Spinal cord (tissue), 10 donors: ENCODE measurements at places on chromosomes 5 and 9.

DNA sequence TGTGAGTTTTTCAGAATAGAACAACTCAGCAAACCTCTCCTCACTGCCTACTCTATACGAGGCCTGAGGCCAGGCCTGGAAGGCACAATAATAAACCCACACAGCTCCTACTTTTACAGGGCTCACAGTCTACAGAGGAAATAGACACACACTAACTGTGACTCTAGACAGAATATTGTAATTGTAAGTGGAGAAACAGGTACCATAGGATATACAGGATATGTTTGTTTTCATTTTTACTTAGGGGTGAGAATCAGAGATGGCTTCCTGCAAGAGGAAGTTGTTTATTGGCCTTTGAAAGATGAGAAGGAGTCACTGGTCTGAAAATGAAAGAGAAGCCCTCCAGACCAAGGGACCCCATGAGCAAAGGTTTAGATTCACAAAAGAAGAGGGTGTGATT lies 35.8 kb upstream of the TGFBR1 start:
- no peak for DNase-seq

- DNase-seq = no peak
Measured at GRCh38 chr5:132528021-132528420, 15.3 kb downstream of the IL5 start.

- no peak for DNase-seq
Measured at GRCh38 chr9:87682618-87683017, 43.3 kb upstream of the CTSL start.

GRCh38 chr9:114496011-114496410 lies 9.3 kb downstream of the WHRN start:
- DNase-seq = no peak

DNA sequence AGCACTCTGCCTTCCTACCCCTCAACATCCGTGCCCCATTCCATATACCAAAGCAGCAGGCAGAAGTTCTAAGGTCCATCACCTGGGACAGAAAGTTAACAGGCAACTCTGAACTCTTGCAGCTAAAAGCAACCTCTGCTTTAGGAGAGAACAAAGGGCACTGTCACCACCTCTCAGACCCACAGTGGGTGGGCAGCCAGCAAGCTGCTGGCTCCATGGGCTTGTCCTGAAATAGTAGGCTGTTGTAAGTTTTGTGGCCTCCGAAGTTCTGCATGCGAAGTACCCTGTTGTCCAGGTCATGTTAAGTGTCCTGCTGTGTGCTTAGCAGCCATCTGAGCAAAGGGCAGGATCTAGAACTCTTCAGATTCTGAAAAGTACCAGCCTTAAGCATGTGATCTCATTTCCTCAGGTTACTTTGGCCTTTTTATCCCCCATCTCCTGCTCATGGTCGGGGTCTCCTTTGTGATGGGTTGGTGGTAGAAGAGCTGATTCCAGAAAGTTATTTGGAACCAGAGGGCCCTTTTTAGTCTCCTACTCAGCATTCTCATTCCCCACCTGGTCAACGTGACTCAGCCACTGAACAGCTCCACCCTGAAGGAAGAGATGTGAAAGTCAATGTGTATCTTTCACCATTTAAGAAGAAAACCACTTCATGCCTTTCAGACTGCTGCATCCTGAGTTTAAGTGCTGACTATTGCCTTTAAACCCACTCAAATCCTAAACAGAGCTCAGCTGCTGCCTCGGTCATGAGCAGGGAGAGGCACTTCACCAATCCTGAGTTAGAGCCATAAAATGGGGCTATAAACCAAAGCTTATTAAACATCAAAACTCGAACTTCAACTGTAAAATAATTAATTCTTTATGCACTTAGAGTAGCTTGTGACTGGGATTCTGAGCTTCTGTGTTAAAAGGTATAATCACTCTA lies 121.4 kb downstream of the DPYSL3 start:
- DNase-seq = no peak

DNA sequence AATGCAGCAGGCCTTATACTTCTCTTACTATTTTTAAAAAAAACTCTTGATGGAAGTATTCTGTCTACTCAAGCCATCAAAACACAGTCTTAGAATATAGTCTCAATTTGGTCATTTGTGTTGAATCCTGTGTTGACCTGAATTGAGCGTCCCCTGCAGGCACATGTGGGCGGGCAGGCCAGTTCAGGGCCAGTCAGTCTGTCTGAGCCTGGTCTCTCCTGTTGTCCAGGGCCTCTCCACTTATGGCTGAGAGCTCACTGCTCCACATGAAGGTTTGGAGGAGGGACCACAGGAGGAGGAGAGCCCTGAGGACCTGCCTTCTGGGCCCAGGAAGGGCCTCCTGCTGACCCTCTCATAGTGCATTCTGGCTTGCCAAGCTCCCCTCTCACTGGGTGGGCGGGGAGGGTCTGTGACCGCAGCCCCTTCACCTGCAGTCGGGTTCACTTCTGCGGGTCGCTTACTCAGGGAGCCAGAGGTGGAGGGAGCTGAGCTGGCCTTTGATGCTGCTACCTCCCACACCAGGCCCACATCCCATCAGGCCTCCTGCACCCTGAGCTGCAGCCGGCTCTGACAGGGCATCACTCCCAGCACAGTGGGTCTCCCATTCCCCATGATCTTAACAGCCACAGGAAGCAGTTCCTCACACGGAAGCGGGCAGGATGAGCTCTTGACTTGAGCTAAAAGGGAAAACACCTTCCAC lies 178.2 kb upstream of the S1PR3 start:
- DNase-seq = no peak

GRCh38 chr9:69569738-69570451 lies 102.3 kb downstream of the APBA1 start:
- no peak for DNase-seq

- no peak for DNase-seq
Measured at GRCh38 chr9:130991778-130992681, 16.9 kb upstream of the LAMC3 start.

DNA sequence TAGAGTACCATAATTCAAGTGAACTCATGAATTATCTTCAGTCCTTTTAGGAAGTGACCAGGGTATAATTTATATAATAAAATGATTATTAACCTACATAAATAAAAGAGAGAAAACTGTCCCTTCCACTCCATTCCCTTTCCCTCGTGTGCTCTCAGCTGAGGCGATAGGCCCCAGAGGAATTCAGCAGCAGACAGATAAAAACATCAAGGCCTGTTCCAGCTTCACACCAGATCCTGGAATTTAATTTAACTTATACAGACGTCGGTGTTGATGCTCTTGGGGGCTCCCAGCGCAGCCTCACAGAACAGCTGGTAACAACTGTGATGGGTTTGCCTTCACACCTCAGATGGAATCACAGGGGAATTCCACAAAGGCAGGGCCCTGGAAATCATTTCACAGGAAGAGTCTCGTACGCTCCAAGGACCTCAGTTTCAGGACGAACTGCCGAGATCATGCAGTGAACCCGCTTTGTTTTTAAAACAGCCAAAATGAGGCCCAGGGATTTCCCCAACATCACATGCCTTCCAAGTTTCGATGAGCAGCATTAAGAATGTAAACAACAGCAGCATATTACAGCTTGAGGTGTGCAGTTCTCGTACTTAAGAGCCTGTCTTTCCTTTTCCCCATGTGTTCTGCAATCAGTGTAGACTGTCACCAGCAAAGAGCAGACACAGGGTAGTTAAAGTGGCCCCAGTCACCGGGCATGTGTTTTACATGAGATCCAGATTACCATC lies 73.6 kb upstream of the ALDH1B1 start:
- DNase-seq = no peak

GRCh38 chr9:95193067-95193466 lies 124.4 kb downstream of the FANCC start:
- no peak for DNase-seq

DNA sequence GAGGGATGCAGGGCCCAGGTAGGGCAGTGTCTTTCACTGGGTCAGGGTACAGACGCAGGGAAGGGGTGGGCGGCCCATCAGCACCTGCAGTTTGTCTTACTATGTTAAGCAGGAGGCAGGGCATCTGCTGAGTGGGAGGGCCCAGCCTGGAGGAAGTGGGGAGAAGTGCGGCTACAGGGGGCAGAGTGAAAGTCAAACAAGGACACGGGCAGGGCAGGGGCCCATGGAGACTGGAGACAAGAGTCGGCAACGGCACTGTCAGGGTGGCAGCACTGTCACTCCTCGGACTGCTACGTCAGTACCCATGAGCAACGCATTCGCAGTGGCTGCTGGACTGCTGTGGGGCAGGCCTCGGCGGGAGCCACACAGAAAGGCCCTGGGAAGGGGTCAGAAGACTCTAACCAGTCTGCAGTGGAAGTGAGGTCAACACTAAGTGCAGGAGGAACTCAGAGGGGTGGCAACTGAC lies 19.7 kb downstream of the CAMSAP1 start:
- no peak for DNase-seq
